Stimulated activated CD4-positive, alpha-beta T cell treated with anti-CD3 and anti-CD28 coated beads, Interleukin-2, amount 100 ng/mL, for 48 hours (primary cell): ENCODE measurements at places on chromosomes 5 and 9.

DNA sequence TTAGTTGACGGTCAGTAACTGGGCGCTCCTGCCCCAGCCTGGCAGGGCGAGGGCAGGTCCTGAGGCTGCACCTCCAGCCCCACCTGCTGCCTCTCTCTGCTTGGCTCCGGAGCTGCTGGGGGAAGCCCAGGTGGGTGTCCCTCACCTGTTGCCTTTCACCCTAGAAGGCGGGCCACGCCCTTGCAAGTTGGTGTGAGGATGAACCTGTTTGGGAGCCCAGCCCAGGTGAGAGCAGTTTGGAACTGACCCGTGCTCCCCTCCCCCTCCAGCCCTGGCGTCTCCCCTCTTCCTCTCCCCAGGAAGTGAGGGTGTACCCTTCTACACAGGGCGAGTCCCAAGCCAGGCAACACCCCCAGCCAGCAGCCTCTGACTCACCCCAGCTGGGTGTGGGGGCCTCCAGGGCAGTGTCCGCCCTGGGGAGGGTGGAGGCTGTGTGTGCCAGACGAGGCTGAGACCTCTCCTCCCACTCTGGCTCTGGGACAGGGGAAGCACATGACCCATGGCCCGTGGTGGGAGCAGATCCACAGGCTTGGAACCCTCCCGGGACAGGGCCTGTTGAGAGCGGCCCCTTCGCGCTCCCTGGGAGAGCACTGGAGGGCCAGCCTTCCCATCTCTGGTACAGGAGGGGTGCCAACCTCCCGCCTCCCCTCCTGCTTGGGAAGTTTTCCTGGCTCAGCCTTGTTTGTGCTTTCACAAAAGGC, 10.4 kb downstream of the LRRC8A start:
- DNase-seq: no peak

- no peak for DNase-seq
Measured at GRCh38 chr5:173143567-173143966, 764 bp upstream of the BNIP1 start.

DNA sequence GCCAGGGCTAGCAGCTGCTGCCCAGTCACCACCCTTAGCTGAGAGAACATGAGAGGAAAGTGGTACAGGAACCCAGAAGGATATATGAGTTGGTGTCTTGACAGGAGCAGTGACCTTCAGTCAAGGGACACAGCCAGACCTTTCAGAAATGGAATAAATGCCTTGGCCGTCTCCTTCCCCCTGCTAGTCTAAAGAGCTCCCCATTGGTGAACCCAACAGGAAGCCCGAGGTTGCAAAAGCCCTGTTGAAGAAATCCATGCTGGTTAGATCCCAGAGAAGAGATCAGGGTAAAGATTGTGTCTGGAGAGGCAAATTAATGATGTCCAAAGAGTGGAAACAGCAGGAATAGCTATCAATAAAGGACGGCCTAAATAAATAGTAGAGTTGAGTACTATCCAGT, 244.5 kb downstream of the NR3C1 start:
- no peak for DNase-seq

- DNase-seq: no peak
Measured at GRCh38 chr5:33229216-33229615, 211.5 kb upstream of the TARS1 start.

DNA sequence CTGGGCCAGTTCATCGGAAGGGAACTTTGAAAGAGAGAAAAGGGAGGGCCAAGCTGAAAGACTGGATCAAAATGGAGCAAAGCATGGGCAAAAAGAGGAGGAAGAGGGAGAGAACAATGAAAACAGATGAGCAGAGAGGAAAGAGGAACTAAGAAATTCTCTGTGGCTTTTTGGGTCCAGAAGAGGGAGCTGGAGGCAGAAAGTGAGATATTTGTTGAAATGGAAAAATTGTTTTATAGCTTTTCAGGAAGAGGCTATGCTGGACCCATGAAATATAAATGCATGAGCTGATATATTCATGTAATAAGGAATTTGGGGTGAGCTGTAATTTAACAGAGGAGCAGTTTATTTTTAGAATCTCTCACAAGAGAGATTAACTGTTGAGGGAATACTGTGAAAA, 457.3 kb downstream of the DMAC1 start:
- no peak for DNase-seq

DNA sequence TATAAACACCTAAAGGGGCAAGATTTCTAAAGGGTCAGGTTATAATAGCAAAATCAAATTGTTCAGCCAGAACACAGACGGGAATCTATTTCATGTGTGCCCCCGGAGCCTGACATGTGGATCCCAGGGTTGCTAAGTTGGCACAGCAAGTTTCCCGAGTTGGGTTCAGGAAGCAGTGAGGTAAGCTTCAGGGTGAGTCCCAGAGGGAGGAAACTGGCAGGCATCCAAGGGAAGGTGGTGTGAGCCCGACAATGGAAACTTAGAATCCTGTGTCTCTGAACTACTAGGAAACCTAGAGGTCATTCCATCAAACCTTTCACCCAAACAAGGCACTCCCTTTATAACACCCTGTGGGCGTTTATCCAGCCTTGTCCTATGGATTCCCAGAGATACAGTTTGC, 98.4 kb downstream of the ADRB2 start:
- DNase-seq: no peak

DNA sequence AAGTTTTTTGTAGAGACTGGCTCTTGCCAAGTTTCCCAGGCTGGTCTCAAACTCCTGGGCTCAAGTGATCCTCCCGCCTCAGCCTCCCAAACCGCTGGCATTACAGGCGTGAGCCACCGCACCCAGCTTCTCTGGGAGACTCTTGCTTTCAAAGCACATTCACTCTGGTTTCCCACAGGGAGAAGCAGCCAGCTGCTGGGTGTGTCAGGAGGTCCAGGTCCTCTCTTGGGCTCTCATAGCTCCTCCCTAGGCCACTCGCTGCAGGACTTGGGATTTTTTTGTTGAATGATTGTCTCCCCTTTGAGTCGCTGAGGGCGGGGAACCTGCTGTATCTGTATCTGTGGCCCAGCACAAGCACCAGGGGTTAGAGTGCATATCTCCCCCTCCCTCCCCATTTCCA, 68.4 kb upstream of the RAPGEF1 start:
- DNase-seq: no peak

GRCh38 chr9:34227445-34227844, 48.6 kb downstream of the UBAP1 start:
- DNase-seq: no peak

DNA sequence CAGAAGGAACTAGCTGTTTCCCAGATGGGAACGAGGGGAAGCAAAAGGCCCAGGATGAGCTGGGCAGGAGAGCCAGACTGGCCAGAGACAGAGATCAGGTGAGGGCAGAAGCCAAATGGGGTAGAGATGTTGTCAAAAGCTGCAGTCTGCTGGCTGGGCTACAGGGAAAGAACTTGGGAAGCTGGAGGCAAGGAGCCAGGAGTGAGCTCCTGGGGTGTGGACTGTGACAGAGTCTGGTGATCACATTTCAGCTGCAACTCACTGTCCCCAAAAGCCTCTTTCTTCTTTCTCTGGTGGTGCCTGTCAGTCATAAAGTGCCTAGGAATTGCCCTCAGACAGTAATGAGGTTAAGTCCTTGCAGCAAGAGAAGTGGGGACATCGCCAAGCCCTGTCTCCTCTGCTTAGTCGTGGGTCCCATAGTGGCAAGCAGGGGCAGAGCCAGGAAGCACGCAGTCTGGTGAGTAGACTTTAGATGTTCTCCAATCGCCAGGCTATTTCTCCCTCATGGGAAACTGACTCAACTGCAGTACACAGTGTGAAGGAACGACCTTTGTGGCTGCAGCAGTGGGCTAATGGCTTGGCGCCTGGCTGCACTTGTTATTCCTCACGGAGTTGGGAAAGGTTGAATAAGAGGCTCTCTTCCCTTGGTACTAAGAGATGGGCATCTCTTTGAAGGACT, 2.5 kb upstream of the FSD1L start:
- no peak for DNase-seq
